Subcutaneous preadipocyte (primary cell): ENCODE measurements at places on chromosomes 1 and 21. TPM values are rescaled to one million over a fixed set of nuclear protein-coding genes. Genes with fewer than 3 reads are reported as not detected.

Gene FAM78B
- 0.98 and 1.1 TPM in 2 replicates for total RNA-seq

Gene SPRR4
- total RNA-seq = not detected in 2 replicates

Gene NR5A2
- not detected in 2 replicates for total RNA-seq

Gene SV2A
- 9.4 and 13.2 TPM in 2 replicates for total RNA-seq

Gene ARHGAP29
- 44.8 and 59.2 TPM in 2 replicates for total RNA-seq

Gene CD5L
- total RNA-seq = not detected in 2 replicates

Gene PLA2G2F
- not detected in 2 replicates for total RNA-seq
